HCT116 (cell line): ENCODE measurements at places on chromosomes 6 and 20.
A peak's percentile ranks its signal among the peaks of the same experiment; 100 is the strongest.

DNA sequence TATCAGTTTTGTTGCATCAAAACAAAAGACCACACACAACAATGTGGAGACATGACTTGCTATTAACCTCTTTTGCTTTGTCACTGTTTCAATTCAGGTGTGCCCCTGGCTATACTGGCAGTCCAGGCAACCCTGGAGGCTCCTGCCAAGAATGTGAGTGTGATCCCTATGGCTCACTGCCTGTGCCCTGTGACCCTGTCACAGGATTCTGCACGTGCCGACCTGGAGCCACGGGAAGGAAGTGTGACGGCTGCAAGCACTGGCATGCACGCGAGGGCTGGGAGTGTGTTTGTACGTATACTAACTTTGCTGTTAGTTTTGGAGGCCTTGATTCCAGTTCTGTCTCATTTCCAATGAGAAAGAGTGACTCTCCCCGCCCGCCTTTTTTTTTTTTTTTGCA is 356.9 kb downstream of the ARHGAP18 start:
- no peak for DNase-seq

DNA sequence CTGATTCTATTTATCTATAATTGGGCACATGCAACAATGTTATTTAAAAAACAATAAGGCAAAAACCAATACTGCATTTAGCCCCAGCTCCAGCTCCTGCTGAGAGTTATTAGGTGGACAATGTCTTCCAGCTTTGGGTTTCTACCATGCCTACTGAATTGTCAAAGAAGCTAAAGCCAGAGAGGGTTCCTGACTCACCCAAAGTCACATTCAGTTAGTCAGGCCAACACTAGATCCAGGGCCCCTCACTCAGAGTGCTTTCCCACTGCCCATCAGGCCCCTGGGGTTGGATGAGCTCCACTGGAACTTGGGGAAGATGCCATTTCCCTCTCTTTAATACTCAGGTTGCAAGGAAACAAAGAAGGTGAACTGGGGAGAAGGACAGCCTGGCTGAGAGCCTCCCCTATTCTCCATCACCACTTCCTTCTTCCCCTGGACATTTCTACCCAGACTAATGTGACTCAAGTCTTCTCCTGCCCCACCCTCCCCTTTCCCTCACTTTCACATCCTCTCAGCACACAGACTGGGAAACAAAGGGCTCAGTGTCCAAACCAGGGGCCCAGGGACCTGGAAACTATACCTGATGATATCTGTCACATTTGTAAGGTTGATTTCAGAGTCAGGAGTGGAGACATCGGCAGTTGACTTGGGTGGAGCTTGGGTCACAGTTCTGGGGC is 6.0 kb downstream of the TREM1 start:
- DNase-seq, result no peak

- DNase-seq, result no peak
Measured at GRCh38 chr6:89729818-89730217, 89.8 kb downstream of the MDN1 start.

- peak; percentile 22 for DNase-seq
Measured at GRCh38 chr6:85923013-85923430, 280.3 kb upstream of the SYNCRIP start.

GRCh38 chr20:61948586-61949362 is 116.9 kb downstream of the TAF4 start:
- DNase-seq, result no peak

DNA sequence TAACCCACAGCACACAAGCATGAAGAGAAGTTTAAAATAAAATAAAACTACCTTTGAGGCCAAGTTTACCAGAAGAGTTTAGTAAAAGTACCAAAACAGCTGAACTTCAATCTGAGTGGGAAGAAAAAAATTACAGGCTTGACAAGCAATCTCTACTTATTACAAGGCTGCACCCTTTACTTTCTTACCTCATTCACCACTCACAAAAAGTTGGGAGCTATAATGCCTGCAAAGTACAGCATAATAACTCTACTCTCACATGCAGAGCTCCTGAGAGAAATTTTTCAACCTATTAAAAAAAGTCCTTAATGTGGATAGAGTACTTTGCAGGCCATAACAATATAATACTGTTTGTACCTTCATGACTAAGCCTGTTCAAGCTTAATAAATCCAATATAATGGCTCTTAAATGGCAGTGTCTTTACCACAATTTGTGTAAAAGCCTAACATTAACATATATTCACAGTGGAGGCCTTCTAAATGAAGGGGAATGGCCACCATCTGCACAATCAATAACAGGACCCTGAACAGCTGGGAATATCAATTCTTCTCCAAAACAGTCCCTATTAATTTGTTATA is 103.1 kb downstream of the DST start:
- no peak for DNase-seq

DNA sequence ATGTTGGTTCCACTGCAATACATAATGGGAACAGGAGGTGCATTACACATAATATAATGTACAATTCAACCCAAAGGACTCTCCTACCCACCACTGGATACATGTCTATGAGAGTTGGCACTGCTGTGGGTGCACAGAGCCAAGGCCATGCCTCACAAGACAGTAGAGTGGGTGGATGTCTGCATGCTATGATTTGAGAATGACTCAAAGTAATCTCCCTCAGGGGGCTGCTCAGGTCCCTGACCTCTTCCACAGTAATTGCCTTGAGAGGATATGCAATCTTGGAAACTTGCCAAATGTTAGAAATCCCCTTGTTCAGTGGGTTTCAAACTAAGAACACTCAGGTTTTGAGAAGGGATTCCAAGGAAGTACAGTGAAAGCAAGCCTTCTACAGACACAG is 79.0 kb downstream of the ANKEF1 start:
- no peak for DNase-seq

- DNase-seq, result no peak
Measured at GRCh38 chr6:138310821-138311220, 66.9 kb upstream of the SMIM28 start.

DNA sequence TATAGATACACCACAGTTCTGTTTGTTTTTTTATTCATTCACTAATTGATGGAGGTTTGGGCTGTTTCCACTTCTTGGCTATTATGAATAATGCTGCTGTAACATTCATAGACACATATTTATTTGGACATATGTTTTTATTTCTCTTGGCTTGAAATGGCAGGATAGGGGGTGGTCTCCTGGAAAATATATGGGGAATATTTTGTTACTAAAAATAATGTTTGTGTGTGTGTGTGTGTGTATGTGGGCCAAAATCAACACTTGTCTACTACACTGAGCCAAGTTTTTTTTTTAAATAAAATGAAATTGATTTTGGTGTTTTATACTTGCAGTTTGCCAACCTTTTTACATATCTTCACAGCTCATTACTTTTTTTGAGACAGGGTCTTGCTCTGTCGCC is 264.4 kb upstream of the SULF2 start:
- DNase-seq, result no peak

GRCh38 chr6:16639684-16640480 is 121.4 kb downstream of the ATXN1 start:
- no peak for DNase-seq

- no peak for DNase-seq
Measured at GRCh38 chr20:38162878-38163875, 1.9 kb downstream of the TGM2 start.

GRCh38 chr6:29739136-29739881 is 16.1 kb downstream of the HLA-F start:
- DNase-seq, result no peak

DNA sequence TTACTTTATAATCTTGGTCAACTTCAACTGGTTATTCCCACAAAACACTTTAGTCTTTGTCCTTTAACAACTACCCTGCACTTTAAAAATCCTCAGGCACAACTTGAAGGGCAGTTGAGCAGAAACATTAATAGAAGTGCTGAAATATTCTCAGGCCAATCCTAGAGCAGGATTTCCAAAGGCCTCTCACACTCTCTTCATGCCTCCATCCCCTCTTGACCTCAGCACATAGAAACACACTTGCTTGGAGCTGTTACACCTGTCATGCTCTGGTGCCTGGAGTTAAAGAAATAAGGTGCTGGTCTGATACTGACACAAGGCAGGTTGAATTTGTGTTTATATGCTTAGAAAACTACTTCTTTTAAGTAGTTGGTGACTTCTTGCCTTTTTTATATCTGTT is 618.8 kb upstream of the POU3F2 start:
- DNase-seq, result no peak

- no peak for DNase-seq
Measured at GRCh38 chr20:33604084-33604990, 57.8 kb upstream of the C20orf144 start.

DNA sequence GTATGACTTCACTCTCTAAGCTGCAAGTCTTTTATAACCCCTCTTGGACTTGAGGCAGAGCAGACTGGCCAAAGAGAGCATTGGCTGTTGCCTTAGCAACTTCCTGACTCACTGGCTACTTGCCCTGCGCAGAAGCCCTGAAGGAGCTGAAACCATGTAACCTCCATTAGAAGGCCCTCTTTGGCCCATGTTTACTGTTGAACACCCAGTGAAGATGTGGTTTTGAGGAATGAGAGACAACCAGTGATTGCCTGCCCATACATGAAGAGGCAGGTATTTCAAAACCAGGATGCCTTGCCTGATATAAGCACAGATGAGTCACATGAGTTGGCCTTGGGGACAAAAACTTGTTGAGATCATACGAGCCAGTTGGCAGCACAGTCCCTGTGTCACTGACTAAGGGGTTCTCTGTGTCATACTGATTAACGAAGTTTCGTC is 182.5 kb downstream of the EDN1 start:
- DNase-seq, result no peak

DNA sequence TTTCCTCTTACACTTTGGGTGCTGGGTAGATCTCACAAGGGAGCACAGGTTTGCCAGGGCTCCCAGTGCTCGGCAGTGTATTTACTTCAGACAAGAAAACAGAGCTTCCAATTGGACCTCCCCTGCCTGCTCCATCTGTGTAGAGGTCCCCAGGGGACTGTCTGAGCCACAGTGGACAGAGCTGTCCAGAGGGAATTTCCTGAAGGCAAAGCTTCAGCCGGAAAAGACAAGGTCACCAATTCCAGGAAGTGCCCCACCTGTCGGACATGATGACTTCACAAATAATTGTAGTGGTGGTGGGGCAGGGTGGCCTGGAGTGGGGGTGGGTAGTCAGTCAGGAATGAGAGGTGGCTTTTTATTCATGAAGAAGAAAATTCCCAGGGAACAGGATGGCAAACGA is 18.6 kb downstream of the ADGRF5 start:
- DNase-seq, result no peak

GRCh38 chr6:143253586-143253985 is 192.9 kb downstream of the AIG1 start:
- no peak for DNase-seq

- no peak for DNase-seq
Measured at GRCh38 chr6:133610227-133610840, 278.6 kb upstream of the TCF21 start.

DNA sequence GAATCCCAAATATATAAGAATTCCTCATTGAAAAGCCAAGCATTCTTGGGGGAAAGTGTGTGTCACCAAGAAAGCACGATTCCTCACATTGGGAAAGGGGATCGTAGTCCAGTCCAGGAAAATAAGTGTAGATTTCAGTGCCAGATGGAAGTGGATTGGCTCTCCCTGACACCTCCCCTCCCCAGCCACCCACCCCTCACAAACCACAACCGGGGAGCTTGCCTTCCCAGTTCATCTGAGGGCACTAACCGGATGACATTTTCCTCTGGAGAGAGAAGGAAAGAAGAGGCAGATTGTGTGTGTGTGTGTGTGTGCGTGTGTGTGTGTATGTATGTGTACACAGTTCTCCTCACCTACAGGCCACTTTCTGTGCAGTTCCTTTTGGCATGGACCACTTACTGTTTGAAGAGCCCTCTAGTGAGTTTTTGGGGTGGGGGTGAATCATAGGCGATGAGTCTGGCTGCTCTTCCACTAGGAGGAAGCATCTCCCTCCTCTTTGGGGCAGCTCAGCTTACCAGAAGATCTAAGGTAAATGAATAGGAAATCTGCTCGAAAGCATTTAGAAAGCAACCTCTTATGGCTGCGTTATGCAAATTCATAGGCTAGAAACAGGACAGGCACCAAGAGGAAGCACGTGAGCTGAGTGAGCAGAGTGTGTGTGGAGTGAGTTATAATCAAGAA is 20.8 kb downstream of the DAAM2 start:
- DNase-seq, result no peak

GRCh38 chr6:12392490-12392889 is 102.3 kb downstream of the EDN1 start:
- no peak for DNase-seq

DNA sequence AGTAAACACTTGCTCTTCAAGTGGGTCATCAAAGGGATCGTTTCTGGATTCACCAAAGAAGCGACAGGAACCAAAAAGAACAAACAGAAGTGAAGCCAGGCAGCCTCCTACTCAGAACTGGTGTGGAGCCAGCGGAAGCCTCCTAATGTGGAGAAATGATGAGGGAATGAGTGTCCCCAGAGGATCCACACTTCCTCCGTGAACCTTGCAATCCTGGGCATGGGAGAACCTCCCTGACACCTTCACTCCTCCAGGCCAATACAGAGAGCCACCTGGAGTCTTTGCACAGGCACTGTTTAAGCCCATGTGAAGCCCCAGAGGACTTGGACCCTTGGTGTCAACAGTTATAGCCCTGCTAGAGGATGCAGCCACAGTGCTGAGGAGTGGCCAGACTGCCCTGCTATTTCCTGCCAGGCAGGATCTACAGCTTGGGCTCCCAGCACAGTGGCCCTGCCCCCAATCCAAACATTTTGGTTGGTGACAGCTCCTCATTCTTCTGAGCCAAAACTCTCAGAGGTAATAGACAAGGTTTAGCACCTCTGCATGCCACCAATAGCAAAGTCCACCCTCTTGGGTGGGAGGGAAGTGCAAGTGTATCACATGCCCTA is 23.2 kb upstream of the SERINC1 start:
- no peak for DNase-seq

- peak; percentile 47 for DNase-seq
Measured at GRCh38 chr6:7243179-7243981, 69.6 kb downstream of the SSR1 start.

- DNase-seq, result no peak
Measured at GRCh38 chr6:169577236-169577635, 124.6 kb downstream of the WDR27 start.

DNA sequence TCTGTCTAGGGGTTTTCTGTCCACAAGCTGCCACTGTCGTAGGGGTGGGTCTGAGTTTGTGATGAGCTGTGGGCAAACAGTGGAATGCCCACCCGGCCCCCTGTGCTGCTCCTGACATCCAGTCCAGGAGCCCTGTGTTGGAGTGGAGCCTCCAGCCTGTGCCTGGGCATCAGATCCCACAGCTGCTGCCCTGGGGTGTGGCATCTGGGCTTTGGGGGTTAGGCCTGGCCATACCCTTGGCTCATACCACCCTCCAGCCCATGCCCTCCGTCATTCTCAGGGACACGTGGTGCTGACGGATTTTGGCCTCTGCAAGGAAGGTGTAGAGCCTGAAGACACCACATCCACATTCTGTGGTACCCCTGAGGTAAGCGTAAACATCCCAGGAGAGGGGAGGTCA is 12.9 kb downstream of the SGK2 start:
- no peak for DNase-seq

DNA sequence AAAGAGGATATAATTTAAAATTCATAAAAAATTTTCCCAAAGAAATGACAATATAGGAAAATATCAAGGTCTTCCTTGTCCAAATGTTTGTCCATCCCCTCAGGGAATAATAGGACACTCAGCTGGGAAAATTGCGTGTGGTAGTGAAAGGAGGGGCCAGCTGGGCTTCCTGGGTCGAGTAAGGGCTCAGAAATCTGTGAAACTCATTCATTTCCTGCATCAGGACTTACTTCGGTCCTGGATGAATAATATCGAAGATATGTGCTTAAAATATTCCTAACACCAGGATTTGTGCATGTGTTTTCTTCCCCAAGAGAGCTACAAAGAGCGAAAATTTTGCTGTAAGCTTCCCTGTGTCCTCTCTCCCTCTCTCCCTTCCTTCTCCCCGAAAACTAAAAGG is 118.2 kb upstream of the GJE1 start:
- peak; percentile 79 for DNase-seq
